ENCODE measurements at places on chromosomes 6 and 20.

DNA sequence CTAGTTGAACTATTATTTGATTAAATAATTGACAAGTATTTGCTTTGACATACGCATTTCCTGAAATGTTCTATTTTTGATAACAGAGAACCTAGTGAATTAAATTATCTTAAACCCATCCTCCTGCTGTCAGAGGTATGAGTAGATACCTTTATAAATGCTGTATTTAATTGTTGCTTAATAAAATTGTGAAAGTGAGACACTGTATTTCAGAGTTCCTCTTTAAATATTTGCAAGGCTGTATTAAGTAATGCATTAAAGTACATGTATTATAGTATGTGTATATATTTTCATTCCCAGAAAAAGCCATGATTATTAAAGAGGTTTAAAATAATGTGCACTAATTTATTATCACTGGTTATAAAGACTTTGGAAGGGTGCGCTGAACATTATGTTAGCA, 483.8 kb downstream of the TFAP2B start:
- no peak for DNase-seq

DNA sequence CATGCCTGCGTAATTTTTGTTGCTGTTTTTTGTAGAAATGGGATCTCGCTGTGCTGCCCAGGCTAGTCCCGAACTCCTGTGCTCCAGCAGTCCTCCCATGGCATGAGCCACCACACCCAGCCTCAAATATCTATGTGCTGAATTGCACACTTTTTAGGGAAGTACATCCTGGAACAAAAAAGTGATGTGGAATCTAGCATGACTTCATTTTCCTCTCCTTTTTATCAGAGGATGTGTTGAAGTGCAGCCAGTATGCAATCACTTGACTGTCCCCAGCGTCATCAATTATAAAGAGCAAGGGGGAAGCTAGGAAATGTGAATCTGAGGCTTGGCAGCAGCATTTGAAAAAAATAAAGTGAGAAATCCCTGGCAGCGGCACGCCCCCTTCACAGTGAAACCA, 6.4 kb upstream of the EXOC2 start:
- DNase-seq = no peak

GRCh38 chr6:51706086-51706485, 381.3 kb downstream of the PKHD1 start:
- DNase-seq = no peak

GRCh38 chr6:108771421-108771820, 76.8 kb upstream of the ARMC2 start:
- DNase-seq = no peak

DNA sequence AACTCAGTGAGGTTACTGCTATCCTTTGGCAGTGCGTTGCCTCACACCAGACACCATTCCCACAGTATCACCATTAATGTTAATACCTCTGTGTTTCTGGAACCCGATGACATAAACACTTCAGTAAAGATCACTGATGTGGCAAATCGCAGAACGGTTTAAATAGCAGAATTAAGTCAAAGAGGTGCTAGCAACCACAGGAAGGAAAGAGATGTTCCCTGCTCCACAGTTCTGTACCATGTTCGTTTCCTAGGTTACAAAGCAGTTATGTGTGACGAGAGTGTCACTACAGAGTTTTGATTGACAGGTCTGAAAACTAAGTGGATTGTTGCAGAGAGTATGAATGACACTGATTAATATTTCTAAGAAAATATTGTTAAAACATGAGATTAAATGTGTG, 272.3 kb downstream of the KHDRBS2 start:
- no peak for DNase-seq

Measured in activated CD8-positive, alpha-beta memory T cell treated with anti-CD3 and anti-CD28 coated beads for 1 hour (primary cell).